Fibroblast of upper back skin (primary cell): ENCODE measurements at places on chromosomes 4 and X.

DNA sequence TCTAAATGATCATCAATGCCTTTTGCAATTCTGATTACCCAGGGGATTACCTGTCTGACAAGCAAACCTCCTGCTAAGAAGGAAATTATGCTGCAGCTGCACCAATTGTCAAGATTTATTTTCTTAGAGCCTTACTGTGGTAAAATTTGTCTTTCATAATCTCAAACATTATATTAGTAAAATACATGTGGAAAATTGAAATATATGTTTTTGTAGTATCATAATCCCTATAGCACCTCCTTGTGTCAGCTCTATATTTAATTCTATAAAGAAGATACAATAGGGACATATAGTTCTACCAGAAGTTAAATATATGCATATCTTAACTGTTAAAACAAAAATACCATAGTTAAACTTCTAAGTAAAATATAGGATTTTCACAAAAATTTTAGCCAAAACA lies 655.6 kb upstream of the PCDH10 start:
- DNase-seq: no peak

DNA sequence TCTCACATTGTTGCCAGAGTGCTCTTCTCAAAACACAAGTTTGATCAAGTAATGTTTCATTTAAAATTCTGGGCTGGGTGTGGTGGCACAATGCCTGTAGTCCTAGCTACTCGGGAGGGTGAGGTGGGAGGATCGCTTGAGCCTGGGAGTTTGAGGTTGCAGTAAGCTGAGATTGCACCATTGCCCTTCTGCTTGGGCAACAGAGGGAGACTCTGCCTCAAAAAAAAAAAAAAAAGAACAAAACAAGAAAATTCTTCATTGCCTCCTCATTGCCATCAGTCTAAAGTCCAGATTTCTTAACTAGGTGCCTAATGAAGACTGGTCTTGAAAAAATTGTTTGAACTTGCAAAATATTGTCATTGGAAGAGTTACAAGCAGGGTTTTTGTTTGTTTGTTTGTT lies 120.1 kb downstream of the MFAP3L start:
- DNase-seq: no peak

DNA sequence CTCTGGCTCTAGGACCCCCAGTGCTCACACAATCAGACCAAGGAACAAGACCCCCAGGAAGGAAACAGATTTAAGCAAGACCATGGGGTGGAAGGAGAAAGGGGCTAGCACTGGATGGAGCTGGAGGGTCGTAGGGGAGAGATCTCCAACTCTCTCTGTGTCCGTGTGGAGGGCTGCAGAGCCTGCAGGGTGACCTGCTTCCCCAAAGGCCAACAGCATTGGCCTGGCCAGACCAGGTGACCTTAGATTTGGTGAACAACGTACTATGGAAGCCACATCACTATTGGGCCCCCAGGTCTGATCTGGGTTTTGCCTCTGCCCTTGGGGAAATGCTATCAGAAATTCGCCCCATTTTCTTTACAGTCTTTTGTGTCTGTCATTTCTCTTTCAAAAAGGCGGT lies 26.0 kb downstream of the NLGN3 start:
- no peak for DNase-seq

DNA sequence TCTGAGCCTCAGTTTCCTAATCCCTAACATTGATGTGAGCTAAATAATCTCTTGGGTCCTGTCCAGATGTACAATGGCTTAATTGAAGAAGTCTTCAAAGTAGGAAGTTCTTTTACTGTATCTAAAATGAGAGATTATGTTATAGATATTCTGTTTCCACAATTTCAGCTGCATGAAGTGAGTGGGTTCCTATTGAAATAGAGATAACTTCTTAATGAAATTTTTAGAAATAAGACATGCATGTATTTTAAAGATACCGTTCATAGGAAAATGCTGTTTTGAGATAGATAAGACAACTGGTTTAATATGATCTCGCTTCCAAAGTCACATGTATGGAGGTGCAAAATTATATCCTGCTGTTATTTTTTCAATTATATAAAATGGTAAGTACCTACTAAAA lies 71.9 kb downstream of the CLDN22 start:
- no peak for DNase-seq
